ENCODE measurements at places on chromosomes 1 and 21.

DNA sequence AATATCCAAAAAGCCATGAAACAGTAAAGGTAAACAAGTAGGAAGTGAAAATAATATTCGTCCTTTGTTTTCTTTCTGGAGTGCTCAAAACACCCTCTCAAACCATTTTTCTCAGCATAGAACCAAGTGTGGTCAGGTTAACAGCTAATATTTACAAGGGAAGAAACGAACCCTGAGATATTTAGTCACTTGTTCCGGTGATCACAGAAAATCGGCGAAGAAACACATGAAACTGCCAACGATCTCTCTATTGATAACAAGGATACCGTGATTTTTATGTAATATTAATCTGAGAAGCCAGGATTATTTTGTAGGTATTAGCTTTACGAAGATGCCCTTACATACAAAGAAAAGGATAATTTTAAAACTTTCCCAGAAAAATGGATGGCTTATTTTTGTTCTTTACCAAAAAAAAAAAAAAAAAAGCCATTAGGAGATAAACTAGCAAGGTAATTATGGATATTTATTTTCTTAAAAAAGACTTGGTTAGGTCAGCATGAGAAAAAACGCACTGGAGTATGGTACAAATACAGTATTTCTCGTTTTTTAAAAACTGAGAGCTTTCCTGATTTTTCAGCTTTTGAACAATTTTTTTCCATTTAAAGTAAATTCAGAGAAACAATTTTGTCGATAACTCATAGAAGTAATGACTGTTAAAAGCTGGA, 107.3 kb upstream of the HNRNPU start:
- DNase-seq: no peak

- peak; percentile 43 for DNase-seq
Observed at GRCh38 chr1:44407430-44408211, 2.6 kb downstream of the RNF220 start.

DNA sequence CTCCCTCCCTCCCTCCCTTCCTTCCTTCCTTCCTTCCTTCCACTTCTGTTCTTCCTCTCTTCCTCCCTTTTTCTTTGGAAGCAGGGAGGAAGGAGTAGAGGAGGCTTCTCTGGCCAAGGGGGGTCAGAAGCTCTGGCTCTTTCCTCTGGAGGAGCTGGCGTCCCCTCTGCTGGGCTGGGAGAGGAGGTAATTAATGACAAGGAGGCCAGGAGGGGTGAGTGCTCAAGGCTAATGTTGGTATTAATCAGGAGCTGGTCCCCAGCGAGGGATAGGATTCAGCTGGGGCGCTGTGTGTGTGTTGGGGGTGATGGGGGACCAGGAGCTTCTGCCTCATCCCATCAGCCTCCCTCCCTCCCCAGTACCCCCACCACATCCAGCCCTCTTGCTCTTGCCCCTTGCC, 6.2 kb upstream of the PEAR1 start:
- no peak for DNase-seq

GRCh38 chr1:9823693-9823942, 147 bp downstream of the CLSTN1 start:
- DNase-seq: no peak

- DNase-seq: no peak
Observed at GRCh38 chr1:30447701-30448100, 275.7 kb downstream of the MATN1 start.

DNA sequence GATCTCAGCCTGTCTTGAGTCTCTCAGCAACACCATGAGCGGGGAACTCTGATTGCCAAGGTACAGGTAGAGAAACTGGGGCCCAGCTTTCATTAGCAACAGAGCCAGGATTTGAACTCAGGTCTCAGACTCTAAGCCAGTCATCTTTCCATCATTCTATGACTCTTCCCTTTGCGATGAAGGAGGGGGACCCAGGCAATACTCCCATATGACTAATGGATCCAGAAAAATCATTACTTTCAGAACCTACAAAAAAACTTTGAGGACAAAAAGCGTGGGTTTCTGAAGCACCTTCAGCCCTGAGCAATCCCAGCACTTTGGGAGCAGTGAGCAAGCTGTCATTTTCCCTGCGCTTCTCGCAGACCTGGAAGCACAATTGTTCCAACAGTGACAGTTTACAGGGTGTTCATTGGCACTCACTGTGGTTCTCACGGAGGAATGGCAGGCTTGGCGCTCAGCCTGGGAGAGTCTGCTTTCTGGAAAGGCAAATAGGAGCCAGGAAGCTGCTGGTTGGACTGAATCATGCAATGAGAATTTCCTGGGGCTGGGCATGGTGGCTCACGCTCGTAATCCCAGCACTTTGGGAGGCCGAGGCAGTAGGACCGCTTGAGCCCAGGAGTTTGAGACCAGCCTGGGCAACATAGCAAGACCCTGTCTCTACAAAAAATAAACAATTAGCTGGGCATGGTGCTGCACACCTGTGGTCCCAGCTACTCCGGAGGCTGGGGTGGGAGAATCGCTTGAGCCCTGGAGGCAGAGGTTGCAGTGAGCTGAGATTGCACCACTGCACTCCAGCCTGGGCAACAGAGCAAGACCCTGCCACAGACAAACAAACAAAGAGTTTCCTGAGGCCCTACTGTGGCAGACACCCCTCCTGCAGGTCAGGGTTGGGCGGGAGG, 40.1 kb downstream of the SLC2A7 start:
- DNase-seq: no peak

DNA sequence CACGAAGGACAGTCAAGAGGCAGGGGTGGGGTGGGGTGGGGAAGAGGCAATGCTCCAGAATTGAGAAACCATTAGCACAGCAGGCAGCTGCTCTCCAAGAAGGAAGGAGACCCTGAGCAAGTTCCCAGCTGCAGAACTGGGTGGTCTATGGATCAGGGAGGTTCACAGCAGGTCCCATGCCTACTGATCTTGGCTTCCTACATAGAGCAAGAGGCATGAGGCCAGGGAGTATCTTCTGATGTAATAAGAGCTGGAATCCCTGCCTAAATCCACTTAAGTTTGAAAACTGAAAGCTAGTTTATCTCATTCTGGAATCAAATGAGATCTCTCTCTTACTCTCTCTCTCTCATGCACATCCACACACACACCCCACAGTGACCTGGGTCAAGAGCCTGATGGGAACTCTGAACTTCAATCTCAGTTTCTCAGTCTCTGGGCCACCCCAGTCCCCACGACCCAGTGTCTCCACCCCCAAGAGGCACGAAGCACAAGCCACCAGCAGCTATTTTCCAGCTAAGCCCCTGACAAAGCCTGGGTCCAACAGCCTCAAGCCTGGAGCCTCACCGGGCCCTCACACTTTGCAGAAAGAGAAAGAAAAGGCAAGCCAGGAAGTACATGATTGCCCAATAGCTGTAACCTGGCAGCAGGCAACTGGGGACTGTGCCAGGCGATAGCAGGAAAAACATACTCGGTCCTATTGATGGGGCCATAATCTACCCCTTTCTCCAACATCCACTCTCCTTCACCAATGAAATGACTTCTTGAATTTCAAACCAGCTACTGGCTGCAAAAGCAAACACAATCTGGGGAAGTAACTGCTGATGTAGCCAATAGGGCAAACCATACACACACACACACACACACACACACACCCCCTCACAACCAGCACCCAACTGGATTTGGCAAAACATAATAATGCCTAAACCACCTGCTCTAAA, 2.2 kb downstream of the NUAK2 start:
- DNase-seq: peak; percentile 43

DNA sequence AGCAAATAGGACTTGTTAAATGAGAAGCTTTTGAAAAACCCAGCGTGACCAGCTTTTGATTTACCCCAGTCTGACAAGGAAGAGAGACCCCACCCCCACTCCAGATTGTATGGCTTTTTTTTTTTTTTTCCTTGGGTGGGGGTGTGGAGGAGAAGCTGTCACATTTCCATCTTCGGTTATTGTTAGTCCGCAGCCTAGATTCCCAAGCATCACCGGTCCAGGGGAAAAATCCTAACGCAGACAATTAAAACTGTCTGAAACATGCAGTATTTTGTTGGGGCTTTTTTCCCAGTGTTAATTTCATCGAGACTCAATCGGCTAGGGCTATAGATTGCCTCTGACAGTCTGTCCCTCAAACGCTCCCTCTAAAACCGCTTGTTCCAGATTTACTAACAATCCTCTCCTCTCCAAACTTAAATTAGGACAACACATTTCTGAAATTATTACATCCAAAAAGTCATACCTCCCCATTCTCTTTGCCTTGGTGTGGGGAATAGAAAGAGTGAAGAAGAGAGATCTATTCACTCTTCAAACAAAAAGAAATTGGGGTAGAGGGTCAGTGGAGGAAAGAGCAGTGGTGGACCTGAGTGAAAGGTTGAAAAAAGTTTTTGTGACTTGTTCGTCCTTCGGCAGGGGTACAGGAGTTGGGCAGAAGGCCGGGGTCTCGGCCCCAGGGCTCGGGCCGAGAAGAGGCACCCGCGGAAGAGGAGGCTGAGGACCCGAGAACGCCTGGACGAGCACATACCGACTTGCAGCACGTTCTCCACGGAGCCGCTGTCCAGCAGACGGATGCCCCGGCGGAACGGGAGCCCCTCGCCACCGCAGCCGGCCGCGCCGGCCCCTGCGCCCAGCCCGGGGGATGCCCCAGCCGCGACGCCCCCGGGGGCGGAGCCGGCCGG, 1.1 kb downstream of the ZSWIM5 start:
- DNase-seq: peak; percentile 49

DNA sequence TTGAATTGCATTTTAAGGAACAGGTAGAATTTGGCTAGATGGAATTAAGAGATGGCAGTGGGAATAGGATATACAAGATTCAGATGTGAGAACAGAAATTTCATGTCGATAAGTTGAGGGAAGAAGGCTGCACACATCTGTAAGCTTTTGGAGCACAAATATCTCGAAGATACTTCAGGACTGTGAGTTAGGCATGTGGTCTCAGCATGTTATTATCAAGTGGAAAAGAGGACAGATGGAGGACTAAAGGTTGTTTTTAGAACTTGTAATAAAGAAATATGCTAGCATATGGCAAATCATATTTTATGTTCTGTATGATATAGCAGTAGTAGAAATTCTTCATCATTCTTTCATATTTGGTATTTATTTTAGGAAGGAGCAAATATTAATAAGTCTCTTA, 61.5 kb downstream of the KIF1B start:
- DNase-seq: no peak

- no peak for DNase-seq
Observed at GRCh38 chr1:101506541-101507164, 269.8 kb downstream of the S1PR1 start.

GRCh38 chr1:245365095-245366020, 210.6 kb downstream of the KIF26B start:
- DNase-seq: no peak

- DNase-seq: no peak
Observed at GRCh38 chr1:81463936-81464837, 336.5 kb upstream of the ADGRL2 start.

DNA sequence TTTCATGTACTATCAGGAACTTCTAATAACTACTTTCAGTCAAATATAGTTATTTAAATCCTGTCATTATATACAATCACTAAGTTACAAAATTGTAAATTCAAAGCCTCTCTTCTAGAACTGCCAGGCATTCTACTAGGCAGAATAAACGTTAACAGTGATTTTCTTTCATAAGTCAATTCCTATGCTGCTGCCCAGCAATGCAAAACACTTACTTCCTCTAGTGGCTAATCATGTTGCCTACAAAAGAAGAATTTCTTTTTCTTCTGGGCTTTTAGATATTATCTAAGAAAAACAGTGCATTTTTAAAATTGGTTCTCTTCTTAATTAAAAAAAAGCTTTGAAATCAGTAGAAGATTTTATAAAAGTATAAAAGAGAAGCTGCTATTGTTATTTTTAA, 509.8 kb upstream of the ADAMTS5 start:
- no peak for DNase-seq

GRCh38 chr1:226696547-226696946, 42.5 kb downstream of the ITPKB start:
- DNase-seq: no peak

GRCh38 chr1:233662575-233663304, 48.8 kb downstream of the KCNK1 start:
- no peak for DNase-seq

DNA sequence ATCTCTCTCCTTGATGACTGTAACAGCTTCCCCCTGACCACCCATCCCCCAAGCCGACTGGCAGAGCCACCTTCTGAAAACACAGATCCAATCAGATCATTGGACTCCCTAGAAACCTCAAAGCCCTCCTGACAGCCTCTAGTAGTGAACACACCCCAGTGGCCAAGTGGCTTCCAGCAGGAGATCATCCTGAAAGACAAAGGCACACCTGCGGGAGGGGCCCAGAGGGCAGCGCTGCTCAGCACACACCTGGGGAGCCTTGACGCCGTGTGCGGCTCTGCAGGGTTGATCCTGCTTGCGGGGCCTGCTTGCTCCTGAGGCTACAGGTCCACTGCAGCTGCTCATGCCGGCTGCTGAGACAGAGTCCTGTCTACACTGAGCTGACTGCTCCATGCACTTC, 41.5 kb downstream of the SLC66A1 start:
- no peak for DNase-seq

GRCh38 chr1:11799896-11800295, 5.9 kb downstream of the MTHFR start:
- DNase-seq: no peak

DNA sequence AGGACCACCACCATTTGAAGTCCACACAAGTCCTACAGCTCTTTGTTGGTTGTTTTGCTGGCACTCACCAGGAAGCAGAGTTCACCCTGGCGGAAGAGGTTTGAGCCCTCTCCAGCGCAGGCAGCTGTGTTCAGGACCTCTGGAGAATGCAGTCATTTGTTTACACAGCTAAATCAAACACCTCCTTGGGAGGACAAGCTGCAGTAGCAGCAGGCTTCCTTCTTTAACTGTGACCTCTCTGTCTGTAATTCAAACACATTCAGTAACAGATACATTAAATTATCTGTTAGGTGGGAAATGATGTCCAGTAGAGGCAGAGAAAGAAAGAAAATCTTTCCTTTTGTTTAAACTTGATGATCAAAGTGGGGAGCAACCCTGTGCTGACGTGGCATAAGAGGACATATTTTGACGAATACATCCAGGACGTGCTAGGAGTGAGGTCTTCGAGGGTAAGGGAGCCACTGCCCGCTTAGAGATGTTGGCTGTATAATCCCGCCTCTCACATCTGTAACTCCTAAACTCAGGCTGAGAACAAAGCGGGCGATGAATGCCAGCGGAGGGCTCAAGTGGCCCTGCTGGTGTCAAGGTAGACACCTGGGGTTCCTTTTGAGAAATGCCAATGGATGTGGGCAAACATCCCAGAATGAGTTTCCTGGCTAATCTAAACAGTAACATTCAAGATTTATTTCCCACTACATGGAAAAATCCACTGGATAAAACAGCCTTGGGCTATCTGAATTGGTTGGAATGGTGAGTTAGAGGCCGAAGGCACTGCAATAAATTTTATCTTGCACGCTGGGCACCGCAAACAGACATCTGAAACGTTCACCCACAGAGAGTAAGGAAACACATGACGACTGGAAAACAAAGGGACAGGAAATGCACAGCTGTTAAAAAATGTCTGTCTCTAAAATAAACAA, 51.7 kb downstream of the ABCA4 start:
- DNase-seq: no peak

DNA sequence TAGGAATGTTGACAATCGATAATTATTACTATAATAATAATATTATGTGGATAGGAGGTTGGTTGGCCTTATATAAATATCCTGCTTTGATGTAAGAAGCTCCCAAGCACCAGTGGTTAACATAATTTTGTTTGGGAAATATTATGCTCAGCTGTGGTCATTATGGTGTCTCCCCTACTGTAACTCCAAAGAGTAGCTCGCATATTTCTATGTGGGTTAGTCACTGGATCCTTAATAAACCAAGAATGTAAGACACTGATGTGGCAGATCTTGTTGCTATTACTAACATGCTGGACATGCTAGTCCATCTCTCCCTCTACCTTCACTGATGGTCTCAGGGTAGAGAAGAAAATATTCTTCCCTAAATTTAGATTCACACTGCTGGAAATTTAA, 79.2 kb upstream of the RALGPS2 start:
- no peak for DNase-seq
